ENCODE measurements at places on chromosomes 6 and 20.

DNA sequence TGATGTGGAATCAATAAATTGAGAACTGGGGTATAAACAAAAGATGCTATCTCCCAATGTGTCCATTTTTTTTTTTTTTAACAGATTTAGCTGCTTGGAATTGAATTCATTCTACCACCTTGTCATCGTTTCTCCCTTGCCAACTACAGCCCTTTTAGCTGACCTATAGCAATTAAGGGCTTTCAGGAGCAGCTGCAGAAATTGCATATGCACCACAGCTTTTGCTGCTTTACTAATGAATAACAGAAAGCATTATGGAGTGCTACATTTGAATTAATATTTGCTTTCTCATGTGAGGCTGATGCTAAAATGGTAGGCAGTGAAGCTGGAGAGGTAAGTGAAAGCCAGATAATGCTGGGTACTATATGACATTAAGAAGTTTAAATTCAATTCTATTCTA is 5.7 kb downstream of the SESN1 start:
- DNase-seq = no peak

- peak; percentile 56 for DNase-seq
Measured at GRCh38 chr6:73803562-73804241, 107.7 kb downstream of the CD109 start.

GRCh38 chr6:15927531-15928225 is 201.2 kb upstream of the MYLIP start:
- no peak for DNase-seq

- no peak for DNase-seq
Measured at GRCh38 chr6:117306227-117306790, 41.0 kb downstream of the VGLL2 start.

- DNase-seq = peak; percentile 76
Measured at GRCh38 chr6:110814102-110815014, 911 bp downstream of the CDK19 start.

DNA sequence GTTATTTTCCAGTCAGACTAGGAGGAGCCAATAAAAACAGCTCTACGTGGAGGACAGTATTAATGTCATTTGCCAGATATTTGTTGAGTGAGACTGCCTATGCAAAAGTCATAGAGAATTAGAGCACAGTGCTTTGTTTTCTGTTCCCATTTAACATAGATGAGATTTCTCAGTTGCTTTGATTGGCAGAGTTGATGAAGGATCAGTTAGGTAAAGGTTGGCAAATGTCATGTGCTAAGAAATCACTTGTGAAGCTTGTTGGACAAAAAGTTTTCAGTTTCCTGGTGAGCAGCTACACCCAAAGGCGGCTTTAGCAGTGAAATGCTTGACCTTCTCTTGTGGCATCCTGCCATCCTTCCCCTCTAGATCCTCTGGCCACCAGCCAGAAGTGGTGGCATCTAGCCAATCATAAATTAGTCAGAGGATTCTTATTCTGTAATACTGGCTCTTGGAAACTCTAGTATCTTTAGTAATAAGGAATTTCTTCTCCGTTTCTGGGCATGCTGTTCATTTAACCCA is 37.0 kb downstream of the BCKDHB start:
- DNase-seq = peak; percentile 76

- DNase-seq = no peak
Measured at GRCh38 chr6:141050471-141050870, 1082.3 kb upstream of the GJE1 start.

- no peak for DNase-seq
Measured at GRCh38 chr20:24458436-24458835, 11.0 kb upstream of the SYNDIG1 start.

GRCh38 chr20:43430265-43431133 is 27.2 kb upstream of the SRSF6 start:
- no peak for DNase-seq

GRCh38 chr20:4664691-4665360 is 56.9 kb upstream of the PRND start:
- DNase-seq = no peak

DNA sequence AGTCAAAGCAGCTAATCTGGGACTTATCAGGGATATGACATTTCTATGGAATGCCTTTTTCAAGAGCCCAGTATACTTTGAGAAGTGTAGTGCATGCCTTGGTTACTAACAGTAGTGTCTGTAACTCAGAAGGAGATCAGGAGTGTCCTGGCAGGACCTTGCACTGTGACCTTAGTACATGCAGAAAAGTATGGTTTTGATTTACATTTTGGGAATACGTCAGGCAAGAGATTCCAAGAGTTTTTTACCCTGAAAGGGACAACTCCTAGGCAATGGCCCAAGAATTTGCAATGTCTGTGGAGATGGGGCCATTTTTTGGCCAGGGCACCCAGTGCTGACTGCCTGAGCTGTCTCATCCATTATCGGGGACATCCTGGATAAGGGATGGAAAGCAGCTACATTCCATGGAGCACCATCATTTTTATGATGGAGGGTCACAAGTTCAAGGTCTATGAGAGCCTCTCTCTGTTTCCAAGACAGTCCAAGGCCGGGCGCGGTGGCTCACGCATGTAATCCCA is 80.2 kb downstream of the FAM50B start:
- peak; percentile 54 for DNase-seq

- no peak for DNase-seq
Measured at GRCh38 chr6:125022391-125022989, 60.3 kb downstream of the RNF217 start.

GRCh38 chr6:8633762-8634161 is 198.4 kb upstream of the SLC35B3 start:
- DNase-seq = no peak

DNA sequence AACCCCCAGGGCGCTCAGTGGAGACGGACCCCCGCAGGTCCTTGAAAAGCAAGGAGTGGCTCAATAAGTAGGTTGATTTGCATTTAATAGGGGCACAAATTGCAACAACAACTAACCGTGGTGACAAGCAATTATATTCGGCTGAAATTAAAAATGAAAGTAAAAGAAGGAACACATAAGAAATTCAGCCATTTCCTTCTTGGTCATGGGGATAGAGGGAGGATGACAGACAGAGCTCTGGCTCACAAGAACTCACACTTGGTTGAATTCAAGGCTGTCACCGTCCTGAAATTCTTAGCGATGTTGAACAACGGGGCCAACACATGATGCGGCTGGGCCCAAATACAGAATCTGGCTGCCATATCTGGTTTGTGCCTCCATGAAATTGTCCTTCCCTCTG is 129.0 kb downstream of the EDN3 start:
- no peak for DNase-seq

DNA sequence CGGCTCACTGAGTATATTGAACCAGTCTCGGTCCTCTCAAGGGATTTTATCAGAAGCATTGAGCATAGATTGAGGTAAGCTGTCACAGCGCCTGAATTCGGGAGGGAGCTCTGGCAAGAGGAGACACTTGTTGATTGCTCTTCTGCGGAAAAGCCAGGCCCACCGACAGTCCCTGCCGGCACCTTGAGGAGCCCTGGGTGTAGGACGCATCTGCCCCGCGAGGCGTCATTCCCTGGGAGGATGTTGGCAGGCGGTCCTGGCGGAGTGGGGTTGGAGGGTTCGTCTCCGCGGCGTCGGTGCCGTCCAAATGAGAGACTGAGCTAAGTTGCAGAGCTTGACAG is 843 bp downstream of the FBXO9 start:
- DNase-seq = peak; percentile 64

DNA sequence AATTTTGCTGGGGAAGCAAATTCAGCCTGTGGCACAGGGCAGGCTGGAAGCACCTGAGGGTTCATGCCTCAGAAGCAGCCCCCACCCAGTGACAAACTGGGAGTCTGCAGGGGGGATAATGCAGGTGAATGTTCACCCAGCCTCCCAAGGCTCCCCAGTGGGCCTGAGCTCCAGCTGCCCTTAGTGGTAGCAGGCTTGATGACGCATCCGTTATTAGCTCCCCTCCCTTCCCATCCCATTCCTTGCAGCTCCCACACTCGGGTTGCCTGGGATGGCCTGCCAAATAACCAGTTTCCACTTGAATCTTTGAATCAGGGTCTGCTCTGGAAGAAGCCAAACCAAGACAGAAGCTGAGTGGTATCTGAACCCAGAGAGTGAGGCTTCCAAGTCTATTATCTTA is 15.8 kb downstream of the KCNK15 start:
- DNase-seq = no peak

DNA sequence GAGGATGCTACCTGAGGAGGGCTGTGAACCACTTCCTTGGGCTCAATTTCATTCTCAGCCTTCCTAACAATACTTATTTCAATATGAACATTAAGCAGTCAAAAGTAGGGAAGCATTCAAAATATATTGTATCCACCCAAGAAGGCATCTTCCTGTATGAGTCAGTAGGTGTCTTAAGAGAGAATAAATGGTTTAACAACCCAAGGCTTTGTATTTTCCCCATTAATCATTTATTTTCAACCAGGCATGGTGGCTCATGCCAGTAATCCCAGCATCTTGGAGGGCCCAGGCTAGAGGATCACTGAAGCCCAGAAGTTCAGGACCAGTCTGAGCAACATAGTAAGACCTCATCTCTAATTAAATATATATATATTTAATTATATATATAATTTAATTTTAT is 74.5 kb upstream of the MARCKS start:
- no peak for DNase-seq

DNA sequence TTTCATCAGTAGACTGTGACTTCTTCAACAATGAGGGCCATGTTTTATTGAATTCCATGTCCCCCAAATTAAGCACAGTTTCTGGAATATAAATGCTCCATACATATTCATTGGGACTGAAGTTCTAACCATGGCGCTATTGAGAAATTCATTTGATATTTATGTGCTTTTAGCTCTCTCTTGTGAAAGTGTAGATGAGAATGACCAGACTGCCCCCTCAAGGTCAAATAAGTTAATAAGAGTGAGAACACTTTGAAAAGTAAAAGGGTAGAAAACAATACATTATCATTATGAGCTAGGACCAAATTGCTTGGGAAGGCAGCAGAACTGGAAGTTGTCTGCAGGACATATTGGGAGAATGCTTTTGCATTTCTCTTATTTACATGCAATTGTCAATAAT is 597.9 kb downstream of the EPM2A start:
- DNase-seq = no peak

GRCh38 chr6:144161975-144162374 is 11.7 kb downstream of the STX11 start:
- DNase-seq = no peak

DNA sequence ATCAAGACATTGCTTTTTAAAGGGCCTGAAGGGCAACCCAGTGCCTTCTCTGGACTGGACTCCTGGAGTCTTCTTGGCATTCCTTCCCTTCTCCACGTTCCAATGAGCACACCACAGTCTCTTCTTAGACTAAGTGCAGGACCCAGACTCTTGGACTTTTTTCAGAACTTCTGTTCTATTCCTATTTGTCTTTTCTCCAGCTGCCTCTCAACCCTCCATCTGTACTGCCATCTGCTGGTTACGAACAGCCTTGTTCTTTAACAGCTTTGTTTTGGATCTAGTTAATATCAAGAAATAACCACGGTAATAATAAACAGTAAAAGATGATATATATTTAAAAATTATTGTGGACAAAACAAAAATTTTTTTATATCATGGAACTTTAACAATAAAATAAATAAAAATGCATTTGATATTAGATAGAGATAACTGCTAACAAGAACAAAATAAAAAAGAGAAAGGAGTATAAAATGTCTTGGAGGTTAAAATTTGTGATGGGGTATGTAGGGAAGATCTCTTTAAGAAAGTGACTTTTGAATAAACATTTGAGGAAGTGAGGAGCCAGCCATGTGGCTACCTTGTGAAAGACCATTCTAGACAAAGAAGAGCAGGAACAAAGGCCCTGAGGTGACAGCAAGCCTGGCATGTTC is 105.1 kb upstream of the HCRTR2 start:
- DNase-seq = no peak

DNA sequence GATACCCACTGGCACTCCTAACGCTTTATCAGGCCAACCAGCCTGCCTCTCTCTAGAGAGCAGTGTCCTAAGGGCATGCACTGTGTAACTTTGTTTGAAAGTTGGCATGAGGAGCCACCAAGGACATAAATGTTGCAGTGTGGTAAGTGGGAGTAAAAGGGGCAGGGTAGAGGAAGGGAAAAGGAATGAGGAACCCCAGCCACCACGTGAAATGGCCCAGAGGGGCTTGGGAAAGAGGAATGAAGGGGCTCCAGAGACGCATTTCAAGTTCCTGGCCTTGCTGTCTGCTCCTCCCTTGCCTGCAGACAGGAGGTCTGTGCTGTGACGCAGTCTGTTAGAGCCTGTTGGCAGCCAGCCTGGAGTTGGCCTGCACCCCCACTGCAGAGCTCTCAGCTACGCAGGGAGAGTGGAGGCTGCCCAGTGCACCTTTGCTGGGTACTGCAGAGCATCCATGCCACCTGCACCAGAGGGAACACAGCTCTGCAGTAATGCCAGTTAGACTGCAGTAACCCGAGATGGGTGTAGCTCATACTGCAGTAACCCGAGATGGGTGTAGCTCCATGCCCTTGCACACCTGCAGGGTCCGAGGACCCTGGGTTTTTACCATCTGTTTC is 86.8 kb upstream of the SNAP25 start:
- peak; percentile 70 for DNase-seq

DNA sequence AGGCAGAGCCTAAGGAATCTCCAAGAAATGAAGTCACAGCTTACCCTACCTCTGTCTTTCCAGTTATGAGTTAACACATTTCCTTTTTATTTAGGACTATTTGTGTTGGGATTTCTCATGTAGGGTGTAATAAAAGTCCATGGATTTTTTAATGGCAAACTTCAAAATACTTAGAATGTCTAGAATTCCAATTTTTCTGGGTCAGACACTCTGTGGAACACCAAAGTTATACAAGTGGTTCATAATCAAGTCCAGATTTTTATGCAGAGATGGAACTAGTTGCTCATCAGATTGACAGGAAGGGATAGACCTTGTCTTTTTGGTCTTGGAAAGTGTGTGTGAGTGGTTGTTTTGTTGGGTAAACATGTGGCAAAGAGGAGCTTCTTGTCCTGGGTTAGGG is 303.5 kb upstream of the RNF24 start:
- DNase-seq = no peak

- no peak for DNase-seq
Measured at GRCh38 chr6:118719351-118720124, 68.1 kb upstream of the CEP85L start.

Data from femur (tissue), 1 donor.